Endodermal cell (in vitro differentiated cells): ENCODE measurements at places on chromosomes 7 and 10. TPM values are rescaled to one million over a fixed set of nuclear protein-coding genes. Genes with fewer than 3 reads are reported as not detected.

TPK1 gene
- 8.5 and 9.7 TPM in 2 replicates for total RNA-seq

PLPP4 gene
- 11.8 and 14.4 TPM in 2 replicates for total RNA-seq

FAM241B gene
- total RNA-seq: 29.1 to 43.2 TPM (median 42.0 TPM) in 3 replicates

ZNHIT1 gene
- total RNA-seq: 58.7 to 74.8 TPM (median 61.7 TPM) in 3 replicates

ANKRD61 gene
- not detected in 3 replicates for total RNA-seq

DLX5 gene
- total RNA-seq: not detected in 3 replicates

KCP gene
- total RNA-seq: 16.6 to 21.1 TPM (median 19.5 TPM) in 3 replicates

SSC4D gene
- 18.3 and 21.9 TPM in 2 replicates for total RNA-seq

ACSM6 gene
- not detected in 3 replicates for total RNA-seq

ARMC3 gene
- total RNA-seq: 2.0 and 2.5 TPM in 2 replicates

PLXDC2 gene
- total RNA-seq: 18.4 to 22.7 TPM (median 19.5 TPM) in 3 replicates

ERVW-1 gene
- total RNA-seq: 1.1 to 3.1 TPM (median 1.6 TPM) in 3 replicates

MOGAT3 gene
- 1.0 to 2.0 TPM (median 1.3 TPM) in 3 replicates for total RNA-seq

DPCD gene
- total RNA-seq: 41.3 to 96.9 TPM (median 52.0 TPM) in 3 replicates

CFAP58 gene
- total RNA-seq: 0.63 and 0.68 TPM in 2 replicates

GATA3 gene
- total RNA-seq: 25.2 to 106 TPM (median 103 TPM) in 3 replicates

ASB4 gene
- not detected in 2 replicates for total RNA-seq

CFAP43 gene
- 2.9 to 4.1 TPM (median 3.8 TPM) in 3 replicates for total RNA-seq

BTAF1 gene
- total RNA-seq: 53.8 to 68.7 TPM (median 54.3 TPM) in 3 replicates

KIAA1549 gene
- 14.6 to 21.3 TPM (median 19.3 TPM) in 3 replicates for total RNA-seq

AKR1C8 gene
- total RNA-seq: not detected in 2 replicates

RASSF4 gene
- 3.1 and 5.2 TPM in 2 replicates for total RNA-seq

LAMB1 gene
- 209 to 219 TPM (median 210 TPM) in 3 replicates for total RNA-seq

RPEL1 gene
- total RNA-seq: not detected in 2 replicates

XPNPEP1 gene
- total RNA-seq: 50.2 to 95.2 TPM (median 53.8 TPM) in 3 replicates

TRIL gene
- total RNA-seq: 3.3 TPM in 2 replicates

PON1 gene
- 0.34 and 0.48 TPM in 2 replicates for total RNA-seq

DOCK1 gene
- 72.9 and 89.3 TPM in 2 replicates for total RNA-seq

ITGB8 gene
- 7.1 to 8.4 TPM (median 7.6 TPM) in 3 replicates for total RNA-seq

CPA2 gene
- total RNA-seq: 0.32 to 0.70 TPM (median 0.66 TPM) in 3 replicates

GDF10 gene
- total RNA-seq: not detected in 3 replicates

SPDYE6 gene
- not detected in 2 replicates for total RNA-seq
